ENCODE measurements at places on chromosomes 1 and 21. TPM values are rescaled to one million over a fixed set of nuclear protein-coding genes. Genes with fewer than 3 reads are reported as not detected.

Gene KPRP
- not detected for total RNA-seq

- DNase-seq = no peak
Measured at GRCh38 chr21:42466700-42467099, 29.3 kb downstream of the RSPH1 start.

Gene SH3BGR
- total RNA-seq = 4.5 TPM

- DNase-seq = no peak
Measured at GRCh38 chr1:186413319-186413718, 37.7 kb downstream of the ODR4 start.

GRCh38 chr1:156200044-156200443 lies 6.1 kb downstream of the SLC25A44 start:
- DNase-seq = no peak

Gene GJB3
- 63.0 TPM for total RNA-seq

GRCh38 chr1:108079440-108080025 lies 114.6 kb upstream of the VAV3 start:
- DNase-seq = no peak

DNA sequence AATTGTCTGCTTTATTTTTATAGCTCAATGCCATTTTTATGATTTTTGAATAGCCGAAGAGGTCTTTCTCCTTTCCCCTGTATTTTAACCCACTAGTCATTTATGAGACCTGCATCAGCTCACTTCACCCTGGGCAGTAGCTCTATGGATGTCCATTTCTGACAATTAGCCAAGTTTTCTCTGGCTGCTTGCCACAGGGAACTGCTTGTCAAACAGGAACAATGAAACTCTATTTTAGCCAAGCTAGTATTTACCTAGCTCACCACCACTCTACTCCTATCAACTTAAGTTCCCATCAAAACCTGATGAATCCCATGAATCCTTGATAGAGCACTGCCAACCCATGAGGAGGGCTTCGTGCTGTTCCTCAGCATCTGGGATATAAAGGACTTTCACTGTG lies 406.7 kb downstream of the RWDD3 start:
- peak; percentile 6 for DNase-seq

DNA sequence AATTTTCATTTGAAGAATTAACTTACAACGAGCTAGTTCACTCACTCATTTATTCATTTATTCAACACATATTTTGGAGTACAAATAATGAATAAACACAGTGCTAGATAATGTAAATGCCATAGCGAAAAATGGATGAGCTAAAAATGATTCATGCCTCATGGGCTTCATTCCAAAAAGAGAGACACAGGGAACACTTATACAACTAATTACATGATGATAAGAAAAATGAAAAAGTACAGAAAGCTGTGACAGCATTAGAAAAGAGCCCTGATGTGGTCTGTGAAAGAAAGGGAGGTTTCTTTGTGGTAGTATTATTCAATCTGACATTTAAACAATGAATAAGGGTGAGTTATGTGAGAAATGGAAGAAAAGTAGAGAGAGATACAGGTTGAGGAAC lies 726.4 kb downstream of the AMY1C start:
- no peak for DNase-seq

DNA sequence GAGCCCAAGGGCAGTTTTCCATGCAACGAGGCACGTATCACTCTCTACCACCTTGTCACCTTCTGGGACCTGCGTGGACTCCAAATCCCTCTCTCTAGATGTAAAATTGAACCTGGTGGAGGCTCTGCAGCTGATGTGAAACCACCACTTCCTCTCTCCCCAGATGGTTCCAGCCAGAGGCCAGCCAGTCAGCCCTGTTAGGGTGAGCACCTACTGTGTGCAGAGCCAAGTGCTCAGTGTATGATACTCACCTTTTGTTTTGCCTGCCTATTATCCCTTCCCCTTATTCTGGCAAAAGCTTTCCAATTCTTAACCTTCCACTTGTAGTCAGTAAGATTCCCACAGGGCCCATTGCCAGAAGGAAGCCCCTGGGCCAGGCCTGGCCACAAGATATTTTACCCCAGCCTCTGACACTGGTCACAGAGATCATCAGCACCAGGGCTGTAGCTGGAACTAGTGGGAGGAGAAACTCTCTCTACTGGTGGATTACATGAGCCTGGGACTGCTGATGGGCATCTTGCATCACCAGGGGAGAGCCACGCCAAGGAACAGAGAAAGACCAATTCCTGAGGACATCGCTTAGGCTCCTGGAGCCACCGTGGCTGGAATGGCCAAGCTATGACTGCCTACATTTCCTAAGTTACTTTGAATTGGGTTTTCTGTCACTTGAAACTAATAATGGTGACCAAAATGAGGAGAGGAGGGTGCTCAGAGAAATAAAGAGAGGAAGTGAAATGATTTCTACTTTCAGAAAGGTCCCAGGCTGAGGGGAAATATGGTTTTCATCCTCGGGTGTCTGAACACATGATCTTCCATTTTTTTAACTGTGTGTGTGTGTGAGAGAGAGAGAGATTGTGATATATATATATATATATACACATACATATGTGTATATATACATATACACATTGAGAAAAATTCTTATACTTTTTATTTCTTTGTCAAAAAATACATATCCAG lies 26.6 kb upstream of the RD3 start:
- no peak for DNase-seq

DNA sequence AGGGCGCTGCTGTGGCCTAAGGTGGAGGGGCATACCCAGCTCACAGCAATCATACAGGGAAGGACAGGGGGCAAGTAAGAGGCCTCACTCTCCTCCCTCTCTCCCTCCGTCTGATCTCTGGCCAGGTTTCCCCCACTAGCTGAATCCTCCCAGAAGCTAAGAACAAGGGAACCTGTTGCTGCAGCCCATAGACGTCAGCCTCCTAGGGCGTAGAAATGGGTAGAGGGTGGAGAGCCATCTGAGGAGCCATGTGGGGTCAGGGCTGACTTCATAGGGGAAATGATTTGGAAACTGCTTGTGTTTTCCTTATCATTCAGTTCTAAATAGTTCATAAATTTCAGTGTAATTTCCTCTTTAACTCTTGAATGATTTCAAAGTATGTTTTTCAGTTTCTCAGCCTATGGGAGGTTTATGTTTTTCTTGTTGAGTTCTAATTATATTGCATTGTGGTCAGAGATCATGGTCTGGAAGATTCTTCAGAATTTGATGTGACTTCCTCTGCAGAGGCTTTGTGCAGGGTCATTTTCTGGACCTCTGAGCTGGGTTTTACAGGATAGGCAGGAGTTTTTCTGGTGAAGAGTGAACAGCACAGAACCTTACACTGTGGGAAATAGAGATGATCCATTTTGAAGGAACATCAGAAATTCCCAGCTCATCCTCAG lies 2.3 kb upstream of the MOB3C start:
- DNase-seq = no peak

GRCh38 chr1:160789702-160790611 lies 6.0 kb upstream of the LY9 start:
- no peak for DNase-seq

GRCh38 chr1:202074985-202075384 lies 47.7 kb upstream of the GPR37L1 start:
- no peak for DNase-seq

DNA sequence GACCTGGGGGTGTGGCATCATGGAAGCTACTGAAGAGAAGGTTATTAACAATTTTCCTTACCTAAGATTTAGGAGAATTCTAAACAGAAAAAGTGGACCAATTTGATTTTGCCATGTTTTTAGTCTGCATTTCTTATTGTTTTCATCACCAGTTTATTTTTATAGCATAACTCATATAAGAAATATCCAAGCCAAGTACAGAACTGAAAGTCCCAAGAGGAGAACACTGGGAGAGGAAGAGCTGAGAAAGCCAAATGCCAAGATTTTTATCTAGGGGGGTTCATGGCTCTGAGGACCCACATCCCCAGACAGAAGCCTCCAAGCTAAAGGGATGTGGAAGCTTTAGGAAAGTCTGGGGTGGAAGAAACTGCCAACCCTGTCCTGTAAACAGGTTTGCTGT lies 109.4 kb upstream of the DUSP10 start:
- no peak for DNase-seq

Gene APCS
- total RNA-seq = not detected

DNA sequence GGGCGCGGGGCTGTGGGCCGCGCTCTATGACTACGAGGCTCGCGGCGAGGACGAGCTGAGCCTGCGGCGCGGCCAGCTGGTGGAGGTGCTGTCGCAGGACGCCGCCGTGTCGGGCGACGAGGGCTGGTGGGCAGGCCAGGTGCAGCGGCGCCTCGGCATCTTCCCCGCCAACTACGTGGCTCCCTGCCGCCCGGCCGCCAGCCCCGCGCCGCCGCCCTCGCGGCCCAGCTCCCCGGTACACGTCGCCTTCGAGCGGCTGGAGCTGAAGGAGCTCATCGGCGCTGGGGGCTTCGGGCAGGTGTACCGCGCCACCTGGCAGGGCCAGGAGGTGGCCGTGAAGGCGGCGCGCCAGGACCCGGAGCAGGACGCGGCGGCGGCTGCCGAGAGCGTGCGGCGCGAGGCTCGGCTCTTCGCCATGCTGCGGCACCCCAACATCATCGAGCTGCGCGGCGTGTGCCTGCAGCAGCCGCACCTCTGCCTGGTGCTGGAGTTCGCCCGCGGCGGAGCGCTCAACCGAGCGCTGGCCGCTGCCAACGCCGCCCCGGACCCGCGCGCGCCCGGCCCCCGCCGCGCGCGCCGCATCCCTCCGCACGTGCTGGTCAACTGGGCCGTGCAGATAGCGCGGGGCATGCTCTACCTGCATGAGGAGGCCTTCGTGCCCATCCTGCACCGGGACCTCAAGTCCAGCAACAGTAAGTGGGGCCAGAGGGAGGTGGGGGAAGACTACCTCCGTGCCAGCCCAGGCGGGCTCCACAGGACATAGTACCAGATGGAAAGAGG lies 808 bp downstream of the MAP3K21 start:
- DNase-seq = peak; percentile 61

DNA sequence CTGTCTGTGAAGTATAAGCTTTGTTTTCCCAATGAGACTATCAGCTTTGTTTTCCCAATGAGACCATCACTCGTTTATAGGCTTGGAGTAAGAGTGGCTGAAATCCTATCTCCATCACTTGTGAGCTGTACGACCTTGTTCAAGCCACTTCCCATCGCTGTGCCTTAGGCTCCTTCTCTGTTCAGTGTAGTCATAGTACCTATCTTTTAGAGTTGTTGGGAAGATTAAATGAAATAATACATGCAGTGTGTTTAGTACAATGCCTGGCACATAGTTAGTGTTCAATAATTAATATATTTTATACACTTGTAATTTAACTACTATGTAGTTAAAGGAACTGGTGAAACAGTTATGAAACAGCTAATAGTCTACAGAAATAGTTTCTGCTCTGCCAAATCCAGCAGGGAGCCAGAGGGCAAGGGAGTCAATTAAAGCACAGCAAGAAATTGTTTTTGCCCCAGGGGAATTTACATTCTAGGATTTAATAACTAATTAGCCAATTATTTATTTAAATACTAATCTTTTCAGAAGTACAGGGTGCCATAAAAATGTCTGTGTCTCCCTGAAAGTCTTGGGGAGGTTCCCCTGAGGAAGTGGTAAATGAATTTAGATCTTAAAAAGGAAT lies 139.3 kb upstream of the HMCN1 start:
- no peak for DNase-seq

GRCh38 chr21:32181457-32181856 lies 97.4 kb downstream of the MIS18A start:
- DNase-seq = no peak

Gene CLCNKB
- total RNA-seq = 1.9 TPM

Measured in PC-9 (cell line).